Uterus (tissue), 4 donors: ENCODE measurements at places on chromosomes 6 and 20.

DNA sequence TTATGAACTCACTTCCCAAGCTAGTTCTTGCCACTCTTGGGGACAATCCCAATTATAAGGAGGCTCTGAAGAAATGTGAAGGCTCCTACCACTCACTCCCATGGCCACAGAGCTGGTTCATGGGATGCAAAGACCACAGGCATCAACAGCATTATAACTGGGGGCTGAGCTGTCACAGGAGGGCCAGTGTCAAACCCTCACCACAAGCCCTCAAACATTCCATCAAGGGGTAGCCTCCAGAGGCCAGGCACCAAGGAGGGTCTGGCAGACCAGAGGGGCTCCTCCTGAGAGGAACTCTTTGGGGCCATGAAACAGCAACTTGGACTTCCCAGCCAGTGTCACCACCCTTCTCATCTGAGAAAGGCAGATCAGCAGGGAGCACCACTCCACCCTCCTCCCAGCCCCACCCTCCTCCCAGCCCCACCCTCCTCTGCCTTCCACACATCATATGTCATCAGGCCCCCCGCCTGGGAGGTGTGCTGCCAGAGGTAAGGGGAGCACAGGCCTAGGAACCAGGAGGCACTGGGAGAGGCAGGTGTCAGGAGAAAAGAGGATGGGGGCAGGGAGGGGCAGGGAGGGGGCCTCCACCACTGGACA lies 1.2 kb upstream of the TSPO2 start:
- no peak for DNase-seq

GRCh38 chr6:119226089-119226488 lies 123.5 kb downstream of the MAN1A1 start:
- DNase-seq = no peak

- no peak for DNase-seq
These were observed 227.9 kb downstream of the FRK start for GRCh38 chr6:115832786-115833185.

GRCh38 chr6:1187293-1188131 lies 124.4 kb upstream of the FOXQ1 start:
- no peak for DNase-seq

- DNase-seq = no peak
These were observed 25.1 kb downstream of the GPR63 start for GRCh38 chr6:96812077-96812703.

GRCh38 chr6:78910591-78911171 lies 43.3 kb downstream of the IRAK1BP1 start:
- no peak for DNase-seq

GRCh38 chr6:149766156-149766769 lies 16.7 kb downstream of the PCMT1 start:
- DNase-seq = no peak

DNA sequence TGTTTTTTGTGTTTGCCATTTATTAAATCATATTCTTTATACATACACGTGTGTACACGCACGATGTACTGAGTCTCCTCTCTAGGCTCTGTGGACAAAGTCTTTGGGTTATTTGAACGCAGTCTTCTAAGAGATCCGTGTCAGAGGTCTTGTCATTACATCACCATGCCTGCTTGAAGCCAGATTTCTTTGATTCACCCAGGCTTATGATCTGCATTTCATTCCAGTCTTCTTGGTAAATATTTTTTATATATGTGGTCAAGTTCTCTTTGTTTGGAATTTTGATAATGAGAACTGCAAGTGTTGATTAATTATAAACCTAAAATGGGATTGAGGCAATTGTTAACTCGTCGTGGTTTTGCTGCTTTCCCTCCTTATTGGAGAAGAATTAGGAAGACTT lies 34.6 kb downstream of the KCNS1 start:
- DNase-seq = no peak

DNA sequence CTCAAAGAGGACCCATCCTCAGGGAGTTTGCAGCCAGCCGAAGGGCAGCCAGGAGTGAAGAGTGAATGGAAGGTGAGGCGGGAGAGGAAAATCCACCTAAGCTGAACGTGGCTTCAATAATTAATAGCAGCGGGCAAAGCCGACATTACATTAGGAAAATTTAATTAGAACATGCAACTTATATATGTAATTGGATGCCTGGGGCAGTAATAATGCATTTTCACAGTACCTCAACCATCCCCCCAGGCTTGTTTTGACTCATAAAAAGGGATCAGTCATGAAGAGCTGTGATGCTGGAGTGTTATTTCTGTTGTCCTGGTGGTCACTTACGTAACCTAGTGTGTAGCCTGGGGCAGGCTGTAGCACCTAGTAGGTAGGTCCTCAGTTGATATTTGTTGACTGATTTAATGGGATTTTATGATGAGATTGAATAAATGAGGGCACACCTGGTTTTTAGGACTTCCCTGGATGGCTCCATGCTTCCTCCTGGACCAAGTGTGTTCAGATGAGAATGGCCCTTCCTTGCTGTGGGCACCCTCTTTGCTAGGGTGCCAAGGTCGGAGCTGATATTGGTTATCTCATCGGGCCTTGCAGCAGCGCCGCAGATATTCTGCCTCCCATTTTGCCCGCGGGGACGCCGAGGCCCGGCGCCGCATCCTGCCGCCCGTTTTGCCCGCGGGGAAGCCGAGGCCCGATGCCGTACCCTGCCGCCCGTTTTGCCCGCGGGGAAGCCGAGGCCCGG lies 128.8 kb downstream of the CDH26 start:
- DNase-seq = no peak

DNA sequence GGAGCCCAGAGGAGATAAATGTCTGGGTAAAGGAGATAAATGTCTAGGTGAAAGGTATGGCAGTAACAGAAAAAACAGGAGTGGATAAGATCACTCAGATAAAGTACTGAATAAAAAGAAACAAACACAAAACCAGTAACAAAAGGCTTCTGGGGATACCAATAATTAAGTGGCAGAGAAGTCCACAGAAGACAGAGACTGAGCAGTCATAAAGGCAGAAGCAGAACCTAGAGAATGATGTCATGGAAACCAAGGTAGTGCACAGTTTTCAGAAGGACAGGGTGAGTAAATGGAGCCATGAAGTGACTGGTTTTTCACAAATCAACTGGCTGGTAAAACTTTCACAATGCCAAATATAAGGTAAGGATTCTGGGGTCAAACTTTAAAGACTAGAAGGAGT lies 80.9 kb upstream of the PLN start:
- DNase-seq = no peak

DNA sequence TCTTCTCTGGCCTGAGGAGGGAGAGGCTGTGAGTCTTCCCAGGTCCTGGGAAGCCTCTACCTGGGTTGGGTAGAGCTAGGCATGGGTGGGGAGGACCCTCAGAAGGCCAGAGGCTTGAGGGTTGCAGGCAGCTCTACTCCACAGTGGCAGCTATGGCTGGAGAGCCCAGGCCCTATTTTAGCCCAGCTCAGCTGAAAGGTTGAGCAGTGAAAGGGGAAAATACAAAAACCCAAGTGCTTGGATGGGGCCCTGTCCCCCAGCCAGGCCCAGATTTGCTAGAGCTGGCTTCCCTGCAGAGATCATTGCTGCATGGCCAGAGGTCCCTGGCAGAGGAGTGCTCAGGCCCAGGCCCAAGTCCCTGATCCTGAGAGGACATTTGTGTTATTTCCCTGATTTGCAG lies 45.7 kb downstream of the SUN5 start:
- no peak for DNase-seq

DNA sequence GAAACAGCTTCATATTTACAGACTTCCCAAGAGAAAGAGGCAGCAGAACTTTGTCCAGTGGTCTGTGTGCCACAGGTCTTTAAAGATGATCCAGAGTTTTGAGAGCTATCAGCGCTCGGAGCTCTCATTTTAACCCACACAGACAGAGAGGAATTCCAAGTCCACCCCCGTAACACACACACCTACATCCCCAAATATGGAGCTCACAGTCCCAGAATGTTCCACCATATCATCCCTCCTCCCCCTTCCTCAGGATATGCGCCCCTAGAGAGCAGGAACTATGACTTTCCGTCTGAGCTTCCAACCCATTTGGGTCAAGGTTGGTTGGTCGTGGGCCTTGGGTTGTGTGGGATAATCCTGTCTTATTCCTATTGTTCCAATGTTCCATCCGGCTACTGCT lies at the start of gene DEFB128:
Gene DEFB128 (minus strand): TSS at position 101 of the 400 bp plus-strand sequence. CDS start 88 bp downstream, at position 13.
- DNase-seq = no peak

- no peak for DNase-seq
These were observed 1.8 kb downstream of the UQCC2 start for GRCh38 chr6:33709605-33710295.

DNA sequence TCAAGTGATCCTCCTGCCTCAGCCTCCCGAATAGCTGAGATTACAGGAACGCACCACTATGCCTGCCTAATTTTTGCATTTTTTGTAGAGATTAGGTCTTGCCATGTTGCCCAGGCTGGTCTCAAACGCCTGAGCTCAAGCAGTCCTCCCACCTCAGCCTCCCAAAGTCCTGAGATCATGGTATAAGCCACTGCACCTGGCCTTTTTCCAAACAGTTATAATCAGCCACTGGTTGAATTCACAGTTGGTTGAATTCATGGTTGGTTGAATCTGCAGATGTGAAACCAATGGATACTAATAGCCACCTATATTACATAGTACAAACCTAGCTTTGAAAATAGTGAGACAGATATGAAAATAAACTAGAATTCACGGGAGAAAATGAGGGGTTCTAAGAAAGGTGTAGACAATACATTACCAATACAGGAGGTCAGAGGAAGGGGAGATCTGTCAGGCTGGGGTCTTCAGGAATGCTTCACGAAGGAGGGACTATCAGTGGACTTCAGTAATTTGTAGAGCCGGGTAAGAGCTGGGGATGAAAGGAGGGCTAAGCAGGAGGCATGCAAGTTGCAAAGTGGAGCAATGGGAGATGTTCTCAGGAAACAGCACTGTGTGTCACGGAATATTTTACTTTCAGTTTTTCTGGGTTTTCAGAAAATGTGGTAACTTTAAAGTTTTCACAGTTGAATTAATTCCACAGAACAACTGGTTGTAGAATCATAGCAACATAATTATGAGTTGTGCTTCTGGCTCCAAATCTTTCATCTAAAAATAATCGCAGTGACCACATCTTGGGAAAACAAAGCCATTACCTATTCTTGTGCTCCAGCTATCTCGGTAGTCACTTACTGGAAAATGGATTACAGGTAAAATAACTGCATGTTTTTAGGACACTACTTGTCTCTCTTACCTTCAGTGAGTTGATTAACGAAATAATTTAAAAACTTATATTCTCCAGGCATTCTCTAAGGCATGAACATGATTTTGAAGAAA lies 12.9 kb upstream of the CEP85L start:
- DNase-seq = no peak

DNA sequence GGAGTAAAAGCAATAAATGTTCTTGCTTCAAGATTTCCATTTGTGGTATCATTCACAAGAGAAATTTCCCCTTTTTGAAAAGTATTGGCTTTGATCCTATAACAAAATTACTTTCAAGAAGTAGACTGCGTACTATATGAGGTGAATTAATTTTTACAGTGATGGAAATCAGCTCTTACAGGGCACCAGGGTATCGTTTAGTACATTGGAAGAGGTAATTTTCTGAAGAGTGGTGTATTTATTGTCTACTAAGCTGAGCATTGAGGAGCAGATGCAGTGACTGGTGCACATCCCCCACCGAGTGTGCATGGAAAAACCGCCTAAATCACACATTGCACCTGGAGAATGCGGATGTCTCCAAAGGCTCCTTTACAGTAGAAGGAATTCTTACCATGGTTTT lies 209.5 kb downstream of the SAMD5 start:
- no peak for DNase-seq

DNA sequence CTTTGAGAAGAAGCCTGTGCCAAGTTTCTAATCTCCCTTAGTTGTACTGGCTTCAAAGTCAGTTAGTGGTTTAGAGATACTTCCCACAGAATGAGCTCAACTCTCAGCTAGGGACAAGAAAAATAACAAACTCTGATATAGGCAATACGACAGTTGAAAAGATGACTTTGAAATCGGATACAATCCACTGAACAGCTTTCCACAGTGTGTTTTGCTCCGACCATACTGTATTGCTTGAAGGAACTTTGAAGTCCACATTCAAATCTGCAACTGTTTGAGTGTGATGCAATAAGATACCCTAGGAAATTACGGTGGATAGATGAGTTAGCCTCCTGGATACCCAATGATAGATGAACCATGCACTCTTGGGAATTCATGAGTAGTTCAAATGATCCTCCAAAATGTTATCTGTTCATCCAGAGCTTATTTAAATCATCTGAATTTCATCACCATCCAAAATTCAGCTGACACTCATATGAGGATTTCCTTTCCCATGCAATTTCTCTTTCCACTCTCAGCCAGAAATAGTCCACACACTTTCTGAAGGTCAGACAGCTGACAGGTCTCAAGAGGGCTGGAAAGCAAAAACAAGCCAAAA lies 443.8 kb downstream of the HAO1 start:
- no peak for DNase-seq

- no peak for DNase-seq
These were observed 160.7 kb downstream of the DLL1 start for GRCh38 chr6:170130201-170130621.

- no peak for DNase-seq
These were observed 1.5 kb downstream of the RPS18 start for GRCh38 chr6:33273129-33273923.

DNA sequence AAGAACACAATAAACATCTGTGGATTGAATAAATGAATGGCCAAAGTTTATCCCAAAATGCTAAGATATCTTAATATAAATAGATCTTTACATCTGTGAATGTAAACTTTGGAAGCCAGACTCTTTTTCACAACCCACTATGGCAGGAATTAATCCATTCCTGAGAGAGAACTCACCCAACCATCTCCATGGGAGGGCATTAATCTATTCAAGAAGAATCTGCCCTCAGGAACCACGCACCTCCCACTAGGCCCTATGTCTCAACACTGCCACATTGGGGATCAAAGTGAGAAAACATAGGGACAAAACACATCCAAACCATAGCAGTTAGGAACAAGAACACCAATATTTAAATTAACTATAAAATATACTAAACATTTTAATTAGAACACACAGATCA lies 3.4 kb downstream of the UBE3D start:
- no peak for DNase-seq

- no peak for DNase-seq
These were observed 841.3 kb downstream of the PHF3 start for GRCh38 chr6:64476935-64477334.

DNA sequence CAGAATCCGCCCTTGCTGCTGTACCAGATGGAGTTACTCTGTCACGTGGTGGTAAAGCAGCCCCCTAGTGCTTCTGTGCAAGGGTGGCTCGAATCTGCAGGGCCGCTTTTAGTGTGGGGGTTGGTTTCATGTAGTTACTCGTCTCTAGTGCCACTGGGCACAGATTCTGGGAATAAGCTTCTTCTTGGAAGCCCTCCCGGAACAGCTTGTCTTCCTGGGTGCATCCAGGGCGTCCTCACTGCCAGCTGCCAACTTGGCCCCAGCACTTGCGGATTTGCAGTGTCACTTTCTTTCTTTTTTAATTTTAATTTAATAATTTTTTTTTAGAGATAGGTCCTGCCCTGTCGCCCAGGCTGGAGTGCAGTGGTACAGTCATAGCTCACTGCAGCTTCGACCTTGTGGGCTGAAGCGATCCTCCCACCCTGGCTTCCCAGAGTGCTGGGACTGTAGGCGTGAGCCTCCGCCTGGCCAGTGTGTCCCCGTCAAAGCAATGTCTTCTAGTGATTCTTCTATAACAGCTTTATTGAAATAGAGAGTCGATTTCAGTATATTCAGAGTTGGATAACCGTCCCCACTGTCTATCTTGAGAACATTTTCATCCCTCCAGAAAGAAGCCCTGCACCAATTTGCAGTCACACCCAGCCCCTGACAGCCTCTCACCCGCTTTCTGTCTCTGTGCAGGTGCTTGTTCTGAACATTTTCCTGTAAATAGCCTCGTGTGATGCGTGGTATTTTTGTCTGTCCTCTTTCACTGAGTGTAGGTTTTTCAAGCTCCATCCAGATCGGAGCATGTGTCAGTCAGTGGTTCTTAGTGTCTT lies 25.9 kb downstream of the PYGB start:
- DNase-seq = no peak

- no peak for DNase-seq
These were observed 659.7 kb downstream of the KIF16B start for GRCh38 chr20:15913391-15914025.
